ENCODE measurements at places on chromosomes 13 and 19.
A peak's percentile ranks its signal among the peaks of the same experiment; 100 is the strongest.

DNA sequence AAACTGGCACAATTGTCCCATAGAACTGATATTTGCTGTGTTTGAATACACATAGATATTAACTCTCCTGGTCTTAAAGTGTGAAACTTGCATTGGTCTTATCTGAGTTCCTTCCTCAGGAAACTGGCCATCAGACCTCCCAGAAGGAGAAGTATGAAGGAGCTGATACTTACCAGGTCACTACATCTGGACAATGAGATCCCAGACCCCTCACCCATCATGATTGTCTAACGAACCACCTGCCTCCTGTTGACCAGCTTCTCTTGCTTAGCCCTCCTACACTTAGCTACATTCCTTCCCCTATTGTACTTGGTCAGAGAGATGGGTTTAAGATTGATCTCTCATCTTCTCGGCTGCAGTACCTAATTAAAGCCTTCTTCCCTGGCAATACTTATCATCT is 413.3 kb downstream of the KCTD12 start:
- no peak for DNase-seq

DNA sequence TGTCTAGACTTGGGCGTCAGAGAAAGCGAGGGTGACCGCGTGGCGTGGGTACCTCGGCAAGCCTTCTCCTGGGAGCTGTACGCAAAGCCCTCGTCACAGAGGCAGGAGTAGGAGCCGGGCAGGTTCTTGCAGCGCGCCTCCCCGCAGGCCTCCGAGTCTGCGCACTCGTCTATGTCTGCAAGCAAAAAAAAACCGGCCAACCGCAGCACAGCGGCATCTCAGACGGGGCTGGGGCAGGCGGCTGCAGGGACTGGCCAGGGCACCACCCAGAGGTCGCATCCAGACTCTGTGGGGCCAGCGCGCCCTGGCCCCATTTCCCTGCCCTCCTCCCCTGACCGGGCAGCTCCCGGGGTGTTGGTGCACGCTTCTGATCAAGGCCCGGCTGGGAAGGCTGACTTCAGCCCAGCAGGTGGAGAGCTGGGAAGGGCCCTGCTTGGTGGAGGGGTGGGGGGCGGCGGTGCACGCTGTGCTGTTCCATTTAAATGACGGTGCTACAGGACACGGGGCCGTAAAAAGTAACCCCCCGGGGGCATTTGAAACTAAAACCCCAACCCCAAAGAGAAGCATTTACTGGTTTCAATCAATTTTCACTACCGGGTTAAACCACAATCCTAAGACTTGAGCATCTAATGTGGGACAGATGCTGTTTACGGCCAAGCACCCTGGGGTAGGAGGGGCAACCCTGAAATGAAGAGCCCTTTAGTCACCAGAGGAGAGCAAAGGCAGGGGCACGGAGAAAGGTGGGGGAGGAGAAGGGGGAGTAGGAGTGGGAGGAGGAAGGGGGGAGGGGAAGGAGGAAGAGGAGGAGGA is 28.2 kb downstream of the GAS6 start:
- DNase-seq = no peak

DNA sequence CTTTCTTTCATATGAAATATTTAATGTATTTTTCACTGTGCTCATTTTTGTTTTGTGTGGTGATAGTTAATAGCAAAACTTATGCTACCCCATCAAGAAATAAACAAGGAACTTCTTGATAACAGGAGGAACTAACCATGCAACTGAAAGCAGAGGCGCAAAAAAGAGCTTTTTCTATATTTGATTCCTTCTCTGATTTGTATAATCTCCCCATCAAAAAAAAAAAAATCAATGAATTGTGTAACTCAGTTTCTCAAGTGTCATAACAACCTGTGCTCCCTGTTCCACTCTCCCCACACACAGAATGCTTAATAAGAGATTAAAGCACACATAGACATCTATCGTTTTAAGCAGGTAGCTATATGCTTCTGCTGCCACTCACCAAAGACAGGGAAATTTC is 67.3 kb upstream of the MED4 start:
- no peak for DNase-seq

- DNase-seq = peak; percentile 98
These were observed 1.9 kb upstream of the FXYD7 start for GRCh38 chr19:35140962-35141836.

GRCh38 chr13:23817830-23818229 is 71.4 kb downstream of the MIPEP start:
- no peak for DNase-seq

GRCh38 chr13:48156466-48156865 is 61.6 kb upstream of the MED4 start:
- DNase-seq = peak; percentile 67

GRCh38 chr13:110337247-110337646 is 30.2 kb downstream of the COL4A2 start:
- no peak for DNase-seq
